CD4-positive, alpha-beta T cell treated with Interleukin-15 for 4 hours (primary cell): ENCODE measurements at places on chromosomes 16 and 17.

DNA sequence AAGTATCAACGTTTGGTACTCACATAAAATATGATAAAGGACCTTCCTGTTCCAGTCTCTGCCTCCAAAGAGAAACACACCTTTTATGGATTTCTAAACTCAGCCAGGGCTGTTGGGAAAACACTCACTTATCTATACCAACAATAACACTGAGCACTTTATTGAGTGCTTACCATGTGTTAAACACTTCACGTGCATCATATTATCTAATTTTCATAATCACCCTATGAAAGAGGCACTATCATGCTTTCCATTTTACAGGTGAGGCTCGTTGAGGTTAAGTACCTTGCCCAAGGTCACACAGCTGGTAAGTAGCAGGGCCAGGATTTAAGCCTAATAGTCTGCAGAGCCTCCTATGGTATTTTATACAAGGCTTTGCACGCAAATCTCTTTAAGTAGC, 251.5 kb upstream of the SOX9 start:
- no peak for DNase-seq

- no peak for DNase-seq
Measured at GRCh38 chr17:5929721-5930120, 140.5 kb upstream of the WSCD1 start.

GRCh38 chr17:59754552-59754951, 47.1 kb downstream of the VMP1 start:
- peak; percentile 82 for DNase-seq

- no peak for DNase-seq
Measured at GRCh38 chr16:85917012-85917411, 18.1 kb downstream of the IRF8 start.

- no peak for DNase-seq
Measured at GRCh38 chr17:57033296-57033695, 51.8 kb upstream of the AKAP1 start.
